Body of pancreas (tissue), 4 donors: ENCODE measurements at places on chromosomes 4 and X. TPM values are rescaled to one million over a fixed set of nuclear protein-coding genes. Genes with fewer than 3 reads are reported as not detected.

DNA sequence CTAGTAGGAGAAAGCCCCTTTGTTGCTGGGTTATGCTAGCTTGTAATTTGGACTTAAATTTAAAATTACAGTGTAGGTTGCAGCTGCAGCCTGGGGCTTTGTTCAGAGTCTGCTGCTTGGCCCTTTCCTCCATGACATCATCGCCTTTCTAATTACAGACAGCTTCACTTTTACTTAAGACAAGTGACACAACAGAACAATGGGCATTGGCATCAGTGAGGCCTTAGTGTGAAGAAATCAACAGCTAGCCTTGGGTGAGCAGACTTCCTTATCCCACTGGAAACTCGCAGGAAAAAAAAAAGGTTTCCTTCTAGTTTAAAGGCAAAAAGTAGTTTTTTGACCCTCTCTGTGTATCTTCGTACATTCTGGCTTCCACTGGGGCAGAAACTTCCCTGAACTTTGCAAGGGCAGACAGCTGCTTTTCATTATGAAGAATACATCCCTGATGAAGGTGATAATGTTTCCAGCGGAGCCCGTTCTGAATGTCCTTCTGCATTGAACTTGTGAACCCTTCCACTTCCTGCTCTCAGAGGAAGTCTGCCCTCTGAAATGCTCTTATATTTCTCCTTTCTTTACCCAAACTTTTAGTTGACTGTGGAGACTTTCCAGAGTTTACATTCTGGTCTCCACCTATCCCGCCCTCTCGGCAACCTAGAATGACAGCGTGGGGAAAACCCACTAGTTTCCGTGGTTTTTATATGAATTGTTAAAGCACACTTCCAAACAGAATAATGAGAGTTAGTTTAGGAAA is 123.2 kb upstream of the FAM9C start:
- H3K4me1 ChIP-seq = peaks cover 20% of the 10 kb centered on the region
- no peak for DNase-seq
- no peaks in the 10 kb centered on the region for H3K36me3 ChIP-seq

- H3K4me3 ChIP-seq = no peak overlapping the region
- no peaks in the 10 kb centered on the region for H3K4me1 ChIP-seq
- no peak overlapping the region for H3K27ac ChIP-seq
- no peaks in the 10 kb centered on the region for H3K27me3 ChIP-seq
- no peak for DNase-seq
- no peaks in the 10 kb centered on the region for H3K36me3 ChIP-seq
Measured at GRCh38 chrX:78997870-78998558, 52.8 kb downstream of the P2RY10 start.

GRCh38 chrX:9286234-9286633 is 178.6 kb upstream of the TBL1X start:
- H3K27me3 ChIP-seq = no peaks in the 10 kb centered on the region
- no peak overlapping the region for H3K4me3 ChIP-seq
- no peaks in the 10 kb centered on the region for H3K36me3 ChIP-seq
- H3K27ac ChIP-seq = no peak overlapping the region

- no peaks in the 10 kb centered on the region for H3K4me1 ChIP-seq
- DNase-seq = no peak
- no peaks in the 10 kb centered on the region for H3K27me3 ChIP-seq
- H3K36me3 ChIP-seq = peaks cover 22% of the 10 kb centered on the region
- no peak overlapping the region for H3K27ac ChIP-seq
- no peak overlapping the region for H3K4me3 ChIP-seq
Measured at GRCh38 chr4:153610623-153611376, 73.3 kb upstream of the TLR2 start.

DNA sequence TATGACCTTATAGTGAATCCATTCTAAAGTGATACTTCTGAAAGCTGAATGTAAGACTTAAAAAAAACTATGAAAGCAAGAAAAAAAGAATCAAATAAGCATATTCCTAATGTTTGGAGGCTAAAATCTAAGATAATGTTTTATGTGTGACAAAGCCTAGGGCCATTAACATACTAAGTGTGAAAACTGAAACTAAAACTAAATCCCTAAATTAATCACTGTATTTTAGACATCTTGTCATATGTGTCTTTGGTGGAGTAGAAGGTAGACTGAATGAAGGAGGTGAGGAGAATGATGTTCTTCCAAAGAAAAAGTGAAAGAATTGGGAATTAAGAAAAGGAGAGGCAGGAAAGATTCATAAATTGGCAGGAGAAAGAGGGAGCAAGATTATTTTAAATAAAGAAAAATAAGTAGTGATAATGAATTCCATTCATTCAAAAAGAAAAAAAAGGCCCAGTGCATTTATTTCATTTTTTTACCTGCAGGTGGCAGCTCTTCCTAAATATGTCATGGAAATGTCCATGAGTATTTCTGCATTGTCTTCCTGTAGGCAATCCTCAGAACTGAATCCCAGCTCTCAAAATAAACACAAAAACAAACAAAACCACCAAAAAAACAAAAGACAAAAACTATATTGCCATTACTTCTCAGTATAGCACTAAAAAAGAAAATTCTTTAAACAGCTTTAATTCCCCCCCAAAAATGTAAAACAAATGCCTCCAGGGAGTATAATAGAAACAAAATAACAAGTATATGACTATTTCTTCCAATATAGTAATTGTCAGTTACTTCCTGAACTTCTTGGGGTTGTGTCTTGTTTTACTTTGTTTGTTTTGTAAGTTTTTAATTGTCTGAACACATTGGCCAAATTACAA is 17.0 kb upstream of the AP1AR start:
- no peaks in the 10 kb centered on the region for H3K4me1 ChIP-seq
- H3K36me3 ChIP-seq = no peaks in the 10 kb centered on the region
- no peak overlapping the region for H3K4me3 ChIP-seq
- H3K27me3 ChIP-seq = no peaks in the 10 kb centered on the region
- H3K27ac ChIP-seq = no peak overlapping the region

DNA sequence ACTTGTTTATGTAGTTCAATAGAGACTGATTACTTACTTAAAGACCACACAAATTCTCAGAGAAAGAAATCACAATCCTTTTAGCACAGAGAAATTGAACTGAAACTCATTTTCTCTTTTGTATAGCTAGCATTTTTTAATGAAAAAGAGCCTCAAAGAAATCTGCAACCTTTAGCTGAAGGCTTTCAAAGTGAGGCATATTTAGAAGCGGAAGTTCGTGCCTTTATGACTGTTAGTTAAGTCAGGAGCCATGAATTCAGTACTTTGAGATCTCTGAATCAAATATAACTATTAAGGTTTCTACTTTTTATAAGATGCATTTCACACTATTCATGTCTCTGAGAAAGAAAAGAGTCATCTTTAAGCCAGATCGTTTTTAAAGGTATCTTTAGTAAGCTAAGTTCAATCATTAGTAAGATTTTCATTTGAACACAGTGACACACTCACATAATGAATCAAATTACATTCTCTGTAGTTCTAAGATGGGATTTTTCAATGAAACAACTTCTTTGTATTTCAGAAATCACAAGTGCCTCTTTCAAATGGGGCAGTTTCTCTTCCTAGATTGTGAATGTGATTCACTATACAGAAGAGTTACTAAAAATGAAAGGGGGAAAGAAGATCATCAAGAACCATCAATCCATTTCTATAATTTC is 61.4 kb downstream of the SMARCA1 start:
- H3K27me3 ChIP-seq = no peaks in the 10 kb centered on the region
- H3K27ac ChIP-seq = no peak overlapping the region
- no peak overlapping the region for H3K4me3 ChIP-seq

DNA sequence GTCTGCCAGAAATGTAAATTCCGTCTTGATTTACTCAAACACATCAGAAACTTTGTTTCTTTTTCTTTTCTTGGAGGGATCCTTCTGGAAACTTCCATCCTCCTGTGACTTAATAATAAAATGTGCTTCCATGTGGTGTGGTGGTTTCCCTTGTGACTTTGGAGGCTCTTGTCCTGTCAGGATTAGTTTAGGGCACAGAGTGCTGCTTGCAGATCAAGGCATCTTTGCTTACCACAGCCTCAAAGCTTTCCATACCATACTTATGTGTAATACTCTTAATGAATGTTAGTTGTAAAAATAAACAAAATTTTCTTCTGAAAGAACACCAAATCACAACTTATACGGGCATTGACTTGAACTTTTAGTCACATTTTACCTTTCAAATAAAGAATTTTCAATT is 27.4 kb downstream of the GBA3 start:
- no peaks in the 10 kb centered on the region for H3K27me3 ChIP-seq
- no peak overlapping the region for H3K4me3 ChIP-seq
- no peak for DNase-seq

DNA sequence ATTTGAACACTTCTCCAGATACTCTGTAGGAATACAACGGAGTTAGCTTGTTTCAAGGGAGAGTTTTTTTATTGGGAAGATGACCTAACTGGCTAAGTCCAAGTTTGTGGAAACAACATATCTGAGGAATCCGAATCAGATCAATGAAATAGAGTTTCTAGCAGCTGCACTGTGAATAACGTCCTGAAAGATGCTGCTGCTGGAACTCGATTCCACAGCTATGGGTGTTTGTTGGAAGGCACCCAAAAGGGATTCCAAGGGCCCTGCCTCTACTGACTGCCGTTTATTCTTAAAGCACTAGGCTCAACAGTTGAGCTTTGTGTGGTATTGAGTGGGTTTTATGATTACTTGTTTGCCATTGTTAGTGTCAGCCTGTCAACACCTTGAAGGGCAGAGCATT is 6.6 kb upstream of the GBA3 start:
- H3K27me3 ChIP-seq = no peaks in the 10 kb centered on the region
- H3K4me1 ChIP-seq = no peaks in the 10 kb centered on the region
- H3K27ac ChIP-seq = no peak overlapping the region
- H3K4me3 ChIP-seq = no peak overlapping the region
- no peaks in the 10 kb centered on the region for H3K36me3 ChIP-seq

- no peaks in the 10 kb centered on the region for H3K36me3 ChIP-seq
- no peak for DNase-seq
- H3K27me3 ChIP-seq = no peaks in the 10 kb centered on the region
Measured at GRCh38 chr4:174993916-174994315, 75.8 kb downstream of the ADAM29 start.

DNA sequence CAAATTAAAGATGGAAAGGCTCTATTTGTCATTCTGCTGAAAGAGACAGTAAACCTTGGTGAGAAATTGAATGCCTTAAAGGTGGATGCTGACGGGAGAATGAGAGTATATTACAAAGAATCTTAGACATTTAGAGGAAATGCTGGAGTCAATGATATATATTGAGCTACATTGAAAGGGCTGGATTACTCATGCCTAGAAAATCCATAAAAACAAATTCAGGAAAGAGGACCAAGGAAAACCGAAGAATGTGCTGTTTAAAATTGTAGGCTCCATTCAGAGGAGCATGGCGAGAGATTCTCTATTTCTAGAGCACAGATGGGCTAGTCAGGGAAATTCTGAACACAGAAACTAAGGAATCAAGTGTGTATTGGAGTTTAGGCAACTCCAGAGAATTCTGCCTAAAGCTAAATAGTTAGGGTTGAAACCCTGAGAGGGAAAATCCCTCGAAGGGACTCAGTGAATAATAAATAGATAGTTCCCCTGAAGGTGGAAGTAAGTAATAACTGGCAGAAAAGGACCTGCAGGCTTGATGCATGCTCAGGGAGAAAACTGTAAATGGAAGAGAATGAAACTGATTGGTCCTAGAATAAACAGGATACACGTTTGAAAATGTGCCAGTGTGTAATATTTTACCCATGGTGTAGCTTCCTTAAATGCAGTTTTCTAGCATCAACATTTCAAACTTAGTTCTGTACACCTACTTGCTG is 1532.4 kb upstream of the TENM3 start:
- H3K27ac ChIP-seq = no peak overlapping the region
- DNase-seq = no peak
- H3K36me3 ChIP-seq = no peaks in the 10 kb centered on the region
- no peak overlapping the region for H3K4me3 ChIP-seq

DNA sequence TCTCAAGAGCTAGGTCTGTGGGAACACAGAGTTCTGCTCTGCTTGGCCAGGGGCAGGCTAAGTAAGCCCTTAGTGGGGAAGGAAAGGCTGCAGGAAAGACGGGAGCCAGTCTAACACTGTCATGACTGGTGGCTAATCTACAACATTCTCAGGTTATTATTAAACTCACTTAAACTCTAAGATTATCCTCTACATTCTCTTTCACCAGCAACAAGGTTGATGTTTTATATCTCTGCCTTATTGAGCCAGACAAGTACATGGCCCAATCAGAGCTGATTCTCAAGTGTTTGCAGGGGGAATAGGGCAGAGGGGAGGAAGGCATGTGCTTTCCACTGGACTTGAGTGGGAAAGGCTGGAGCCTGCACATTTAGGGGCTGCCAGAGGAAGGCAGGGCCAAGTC is 50.9 kb upstream of the FAM241A start:
- no peaks in the 10 kb centered on the region for H3K4me1 ChIP-seq
- no peak overlapping the region for H3K27ac ChIP-seq
- no peaks in the 10 kb centered on the region for H3K36me3 ChIP-seq
- no peak for DNase-seq

DNA sequence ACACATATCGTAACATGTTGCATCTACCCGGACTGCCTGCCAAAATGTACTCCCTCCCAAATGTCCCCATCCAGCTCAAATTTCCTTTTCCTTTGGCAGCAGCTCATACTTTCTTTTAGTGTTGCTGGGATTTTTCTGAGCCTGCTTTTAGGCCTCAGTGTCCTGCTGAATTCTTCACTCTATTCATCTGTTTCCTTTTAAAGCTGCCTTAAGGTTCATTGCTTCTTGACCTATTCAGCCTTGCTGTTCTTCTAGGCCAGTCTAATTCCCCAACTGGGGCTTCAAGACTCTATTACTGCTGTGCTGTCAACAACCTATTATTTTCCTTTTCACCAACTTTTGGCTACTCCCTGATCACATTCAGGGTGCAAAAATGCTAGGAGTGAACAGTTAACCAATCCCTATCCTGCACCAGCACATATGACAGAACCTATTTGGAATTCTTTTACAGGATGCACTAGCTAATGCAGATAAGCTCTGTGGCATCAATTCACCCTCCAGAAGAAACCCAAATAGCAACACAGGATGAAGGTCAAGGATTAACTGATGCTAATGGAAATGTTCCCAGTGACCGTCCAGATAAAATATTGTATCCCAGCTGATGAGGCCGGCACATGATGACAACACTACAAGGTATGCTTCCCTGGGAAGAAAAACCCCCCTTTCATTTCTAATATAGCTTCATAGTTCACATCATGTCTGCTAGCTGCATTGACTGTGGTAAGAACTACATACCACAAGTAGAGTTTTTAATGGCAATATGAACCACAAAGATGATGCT is 114.7 kb upstream of the TTC29 start:
- H3K4me3 ChIP-seq = no peak overlapping the region
- no peaks in the 10 kb centered on the region for H3K36me3 ChIP-seq
- no peaks in the 10 kb centered on the region for H3K27me3 ChIP-seq
- H3K4me1 ChIP-seq = no peaks in the 10 kb centered on the region
- no peak for DNase-seq

GRCh38 chrX:119655125-119655524 is 37.8 kb downstream of the SEPTIN6 start:
- H3K27ac ChIP-seq = no peak overlapping the region
- H3K4me3 ChIP-seq = no peak overlapping the region
- H3K4me1 ChIP-seq = peaks cover 12% of the 10 kb centered on the region
- no peaks in the 10 kb centered on the region for H3K27me3 ChIP-seq
- no peaks in the 10 kb centered on the region for H3K36me3 ChIP-seq

GRCh38 chr4:100926039-100926717 is 408.4 kb upstream of the EMCN start:
- no peak overlapping the region for H3K4me3 ChIP-seq
- no peaks in the 10 kb centered on the region for H3K36me3 ChIP-seq
- no peak for DNase-seq
- H3K27me3 ChIP-seq = no peaks in the 10 kb centered on the region
- no peak overlapping the region for H3K27ac ChIP-seq

KLHL13 gene
- total RNA-seq = 3.4 TPM

ASB11 gene
- total RNA-seq = not detected

FOXR2 gene
- not detected for total RNA-seq

PDK3 gene
- total RNA-seq = 11.5 TPM

OPN1MW2 gene
- total RNA-seq = not detected

COL4A5 gene
- total RNA-seq = 32.0 TPM
